HTR-8/SVneo (cell line): ENCODE measurements at places on chromosomes 7 and 10.

- no peak for DNase-seq
Observed at GRCh38 chr7:29163854-29164253, 17.5 kb upstream of the CPVL start.

DNA sequence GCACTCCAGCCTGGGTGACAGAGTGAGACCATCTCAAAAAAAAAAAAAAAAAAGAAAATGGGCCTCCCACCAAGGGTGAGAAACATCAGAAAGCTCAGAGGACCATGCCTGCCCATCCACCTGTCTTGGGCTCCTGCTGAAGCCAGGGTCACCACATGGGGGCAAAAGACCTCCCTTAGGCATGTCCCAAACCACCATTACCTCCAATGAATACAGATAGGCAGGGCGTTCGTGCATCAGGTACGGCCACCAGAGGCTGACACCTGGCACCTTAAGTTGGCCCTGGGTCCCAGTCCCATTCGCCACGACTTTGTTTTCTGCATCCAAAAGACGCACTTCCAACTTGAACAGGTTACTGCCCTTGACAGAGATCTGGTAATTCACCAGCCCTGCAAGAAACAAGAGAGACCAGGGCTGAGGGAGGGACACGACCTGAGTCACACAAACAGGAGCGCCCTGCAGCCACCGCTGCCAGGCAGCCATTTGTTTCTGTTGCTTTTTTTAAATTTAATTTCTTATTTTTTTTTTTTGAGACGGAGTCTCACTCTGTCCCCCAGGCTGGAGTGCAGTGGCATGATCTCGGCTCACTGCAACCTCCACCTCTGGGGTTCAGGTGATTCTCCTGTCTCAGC, 6.1 kb downstream of the GUSB start:
- no peak for DNase-seq

DNA sequence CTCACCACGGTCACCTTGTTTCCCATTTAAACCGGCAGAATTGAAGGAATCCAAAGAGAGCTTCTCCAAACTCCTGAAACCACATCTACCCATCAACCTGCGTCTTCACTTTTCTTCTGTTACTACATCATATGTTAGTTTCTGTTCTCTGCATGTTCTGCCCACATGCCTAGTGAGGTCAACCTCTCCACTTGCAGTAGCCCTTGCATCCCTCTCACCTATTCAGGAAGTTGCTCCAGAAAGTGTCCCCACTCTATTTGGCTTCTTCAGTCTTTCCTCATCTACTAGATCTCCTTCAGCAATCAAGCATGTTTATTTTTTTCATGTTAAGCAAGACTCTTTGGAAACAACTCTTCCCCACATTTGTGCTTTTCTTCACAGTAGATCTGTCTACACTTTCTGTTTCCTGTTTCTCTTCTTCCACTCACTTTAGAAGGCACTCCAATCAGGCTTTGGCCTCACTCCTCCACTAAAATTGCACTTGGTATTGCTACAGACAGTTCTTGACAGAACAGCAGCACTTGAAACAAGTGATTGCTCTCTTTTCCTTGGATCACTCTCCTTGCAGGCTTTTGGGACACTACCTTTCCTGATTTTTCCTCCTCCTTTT, 7.5 kb downstream of the SAMD9L start:
- no peak for DNase-seq

DNA sequence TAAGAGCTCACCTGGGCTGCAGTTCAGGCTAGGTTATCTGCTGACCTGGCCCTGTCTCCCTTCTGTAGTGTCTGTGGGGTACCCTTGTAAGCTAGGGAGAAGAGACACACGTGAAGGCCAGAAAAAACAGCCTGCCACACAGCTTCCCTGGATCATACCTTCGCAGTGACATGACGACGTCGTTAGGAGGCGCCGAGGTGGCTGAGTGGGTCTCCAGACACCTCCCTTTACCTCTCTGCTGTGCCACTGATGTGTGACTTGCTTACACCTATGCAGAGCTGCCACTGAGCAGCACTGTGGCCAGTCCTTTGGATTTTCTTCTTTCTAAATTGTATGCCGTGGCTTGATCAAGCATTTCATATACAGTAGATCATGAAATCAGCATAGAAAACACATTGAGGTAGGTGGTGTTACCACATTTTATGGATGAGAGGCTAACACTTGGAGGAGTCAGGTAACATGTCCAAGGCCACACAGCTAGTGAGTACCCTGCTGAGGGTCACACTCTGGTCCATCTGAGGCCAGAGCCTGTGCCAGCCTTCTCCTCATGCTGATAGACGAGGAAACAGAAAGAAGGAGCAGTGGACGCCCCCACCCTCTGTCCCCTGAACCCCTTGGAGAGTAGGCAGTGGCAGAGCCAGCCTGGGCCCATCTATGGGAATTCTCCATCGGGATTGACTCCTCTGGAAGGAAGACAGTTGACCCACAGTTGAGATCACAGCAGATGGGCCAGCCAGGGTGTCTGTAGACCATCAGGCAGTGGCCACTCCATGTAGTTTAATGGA, 23.1 kb downstream of the HTRA1 start:
- no peak for DNase-seq

- no peak for DNase-seq
Observed at GRCh38 chr7:88358881-88359280, 52.2 kb upstream of the STEAP4 start.

GRCh38 chr7:128443831-128444600, 11.7 kb upstream of the HILPDA start:
- no peak for DNase-seq

- no peak for DNase-seq
Observed at GRCh38 chr10:89750441-89750840, 49.1 kb downstream of the KIF20B start.

- no peak for DNase-seq
Observed at GRCh38 chr10:64080071-64080470, 558.9 kb downstream of the REEP3 start.

DNA sequence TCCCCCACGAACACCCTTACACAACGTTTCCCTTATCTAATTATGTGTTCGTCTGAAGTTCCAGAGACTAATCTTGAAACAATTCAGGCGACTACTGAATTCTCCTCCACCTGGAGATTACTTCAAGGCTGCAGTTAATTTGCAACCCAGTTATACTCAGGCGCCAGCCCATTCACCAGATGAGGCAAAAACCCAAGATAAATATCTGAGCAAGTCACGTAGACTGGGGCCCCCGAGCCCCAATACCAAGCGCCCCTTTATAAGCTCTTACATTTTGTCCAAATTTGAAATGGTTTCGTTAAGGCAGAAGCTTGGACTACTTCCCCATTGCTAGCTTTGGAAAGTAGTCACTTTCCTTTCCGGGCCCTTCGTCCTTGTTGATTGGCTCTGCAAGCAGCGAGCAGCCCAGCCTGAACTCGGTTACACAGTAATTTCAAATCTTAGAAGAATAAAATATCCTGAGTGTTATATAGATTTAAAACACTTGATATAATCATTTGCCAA, 1.2 kb downstream of the TPK1 start:
- DNase-seq = no peak

GRCh38 chr7:8615019-8615418, 181.6 kb downstream of the NXPH1 start:
- DNase-seq = no peak

GRCh38 chr10:1525354-1526162, 211.8 kb downstream of the ADARB2 start:
- DNase-seq = no peak

GRCh38 chr10:86632009-86632800, 22.1 kb upstream of the OPN4 start:
- no peak for DNase-seq

GRCh38 chr10:119263951-119264617, 56.7 kb downstream of the GRK5 start:
- no peak for DNase-seq

- DNase-seq = peak; percentile 1
Observed at GRCh38 chr7:82481499-82482097, 38.0 kb upstream of the CACNA2D1 start.

GRCh38 chr7:133775201-133775600, 351.9 kb upstream of the LRGUK start:
- DNase-seq = no peak

GRCh38 chr7:148975896-148976295, 52.4 kb downstream of the PDIA4 start:
- no peak for DNase-seq

- DNase-seq = no peak
Observed at GRCh38 chr7:138001529-138002095, at the start of gene CREB3L2. Gene CREB3L2, minus strand, starts transcription at chr7:138002086. Its CDS starts 381 bp downstream, at chr7:138001705.

GRCh38 chr10:5533098-5533731, 8.5 kb downstream of the CALML3 start:
- DNase-seq = no peak

GRCh38 chr7:30034501-30034900, 6.3 kb downstream of the PLEKHA8 start:
- DNase-seq = no peak

GRCh38 chr10:45418849-45419675, 45.0 kb downstream of the ALOX5 start:
- DNase-seq = no peak

GRCh38 chr7:156568258-156568657, 72.3 kb upstream of the RNF32 start:
- no peak for DNase-seq

- DNase-seq = no peak
Observed at GRCh38 chr10:114874827-114875411, 53.3 kb downstream of the FHIP2A start.

DNA sequence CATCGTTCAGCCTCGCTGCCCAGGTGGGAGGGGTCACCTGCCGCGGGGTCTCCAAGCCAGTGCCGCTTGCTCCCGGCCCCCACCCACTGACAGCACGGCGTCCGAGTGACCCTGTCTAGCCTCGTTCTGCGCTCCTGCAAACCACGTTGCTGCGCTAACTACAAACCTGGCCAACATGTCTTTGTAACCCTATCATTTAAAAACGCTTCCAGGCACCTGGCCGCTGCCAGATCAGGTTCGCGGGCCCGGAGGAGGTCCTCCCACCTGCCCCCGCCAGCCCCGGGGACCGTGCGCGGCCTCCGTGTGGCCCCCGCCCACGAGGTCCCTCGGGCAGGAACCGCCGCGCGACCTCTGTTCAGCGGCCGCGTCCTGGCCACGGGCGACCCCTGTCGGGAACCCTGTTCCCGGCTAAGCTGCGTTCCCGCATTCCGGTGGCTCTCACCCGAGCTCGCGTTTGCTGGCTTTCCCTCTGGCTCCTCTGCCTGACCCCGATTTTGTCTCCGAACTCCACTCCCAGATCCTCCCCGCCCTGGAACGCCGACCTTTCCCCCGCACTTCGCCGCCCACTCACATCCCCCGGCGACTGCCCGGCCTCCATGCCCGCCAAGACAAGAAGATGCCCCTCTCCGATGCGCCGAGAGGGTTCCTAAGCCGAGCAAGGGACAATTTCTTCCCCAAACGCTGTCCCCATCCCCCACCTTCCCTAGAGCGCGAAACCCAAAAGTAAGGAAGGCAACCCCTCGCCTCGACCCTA, 2.4 kb downstream of the SFMBT2 start:
- DNase-seq = peak; percentile 60
